Omental fat pad (tissue), 4 donors: ENCODE measurements at places on chromosomes 16 and 17.

DNA sequence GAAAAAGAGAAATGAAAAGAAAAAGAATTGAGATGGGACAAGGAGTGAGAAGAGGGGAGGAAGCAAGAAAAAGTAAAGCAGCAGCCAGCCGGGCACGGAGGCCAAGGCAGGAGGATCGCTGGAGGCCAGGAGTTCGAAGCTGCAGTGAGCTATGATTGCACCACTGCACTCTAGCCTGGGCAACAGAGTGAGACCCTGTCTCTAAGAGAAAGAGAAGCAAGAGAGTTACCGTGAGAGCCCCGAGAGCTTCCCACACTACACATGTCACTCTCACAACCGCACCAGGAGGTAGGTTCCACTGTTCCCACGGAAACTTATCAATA, 18.8 kb upstream of the LITAF start:
- DNase-seq, result no peak

DNA sequence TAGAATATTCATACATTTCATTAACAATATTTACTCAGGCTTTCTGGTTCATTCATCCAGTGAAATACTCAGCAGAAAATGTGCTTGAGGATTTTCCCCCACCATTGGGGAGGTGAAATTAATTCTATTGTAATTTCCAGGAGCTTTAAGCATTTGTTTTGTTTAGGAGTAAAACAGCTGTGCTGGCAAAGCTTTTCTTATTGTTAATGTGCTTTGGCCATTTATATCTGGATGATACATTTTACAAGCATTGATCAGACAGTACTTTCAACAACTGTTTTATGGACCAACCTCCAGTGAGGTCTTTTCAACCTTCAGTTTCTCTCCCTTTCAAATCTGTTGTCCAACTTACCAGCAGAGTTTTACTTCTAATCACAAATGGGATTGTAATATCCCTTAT, 672.4 kb downstream of the CDH11 start:
- no peak for DNase-seq

GRCh38 chr17:44846206-44846605, 1.5 kb upstream of the HIGD1B start:
- DNase-seq, result no peak

GRCh38 chr16:86380030-86380429, 130.3 kb upstream of the FOXF1 start:
- DNase-seq, result no peak

- no peak for DNase-seq
These were observed 211.4 kb upstream of the CDH11 start for GRCh38 chr16:65333283-65333682.

DNA sequence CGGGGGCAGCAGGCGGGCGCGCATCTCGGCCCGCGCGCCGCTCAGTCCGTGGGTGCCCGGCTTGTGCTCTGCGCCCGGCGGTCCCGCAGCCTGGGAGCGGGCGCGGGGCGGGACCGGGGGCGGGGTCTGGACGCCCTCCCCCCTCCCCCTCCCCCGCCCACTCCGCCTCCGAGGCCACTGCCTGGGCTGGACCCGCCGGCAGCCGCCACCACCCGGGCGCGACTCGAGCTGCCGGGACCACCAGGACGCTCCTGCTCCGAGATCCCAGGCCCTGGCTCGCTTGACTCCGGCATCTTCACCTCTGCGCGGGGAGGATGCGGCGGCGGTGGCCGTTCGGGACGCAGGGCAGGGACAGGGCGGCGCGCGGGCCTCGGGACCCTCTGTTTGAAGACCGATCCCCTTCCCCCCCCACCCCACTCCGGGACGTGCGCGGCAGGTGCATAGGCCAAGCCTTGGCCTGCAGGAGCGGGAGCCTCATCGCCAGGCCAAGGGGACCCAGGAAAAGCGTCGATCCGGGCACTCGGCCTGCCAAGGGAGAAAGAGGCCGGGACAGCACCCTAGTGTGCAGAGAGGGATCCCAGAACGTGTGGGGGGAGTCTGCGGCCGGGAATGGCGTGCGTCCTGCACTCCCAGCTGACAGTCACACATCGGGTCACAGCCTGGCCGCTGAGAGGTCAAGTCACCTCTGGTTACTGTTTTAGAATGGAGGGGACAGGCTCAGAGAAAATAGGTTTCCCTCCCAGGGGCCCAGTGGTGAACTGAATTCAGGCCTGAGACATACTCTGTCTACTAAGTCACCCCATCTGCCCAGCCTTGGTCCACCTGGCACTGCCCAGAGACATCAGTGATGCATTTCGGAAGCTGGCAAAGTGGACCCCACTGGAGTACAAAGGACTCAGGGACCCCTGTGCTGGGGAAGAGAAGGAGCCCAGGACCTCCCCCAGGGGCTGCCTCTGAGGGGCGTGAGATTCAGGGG, at the start of gene HS3ST6:
TSS of gene HS3ST6 (minus strand) at position 65 of the 976 bp plus-strand sequence. CDS start 92 bp downstream, outside the sequence.
- no peak for DNase-seq

GRCh38 chr17:78658281-78658785, 81.1 kb upstream of the DNAH17 start:
- DNase-seq, result no peak

- no peak for DNase-seq
These were observed 16.2 kb upstream of the KIFC3 start for GRCh38 chr16:57818377-57819064.

GRCh38 chr16:80319181-80319580, 221.6 kb upstream of the DYNLRB2 start:
- no peak for DNase-seq

DNA sequence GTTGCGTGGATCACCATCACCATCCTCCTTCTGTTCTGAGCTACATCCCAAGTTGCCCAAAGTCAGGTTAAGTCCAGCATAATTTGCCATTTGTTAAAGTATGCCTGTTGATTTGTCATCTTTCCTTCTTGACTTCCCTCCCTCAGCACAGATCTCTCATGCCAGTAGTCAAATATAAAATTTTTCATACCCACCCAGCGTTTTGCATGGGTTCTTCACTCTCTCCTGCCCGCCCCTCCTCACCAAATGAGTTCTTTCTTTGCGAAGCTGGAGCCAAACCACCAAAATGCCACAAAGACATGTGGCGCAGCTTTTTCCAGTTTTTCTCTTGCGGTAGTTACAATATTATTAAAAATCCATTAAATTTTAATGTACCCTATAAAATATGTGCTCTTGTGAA, 167.2 kb downstream of the MSI2 start:
- DNase-seq, result no peak

- no peak for DNase-seq
These were observed 32.4 kb downstream of the PRKCB start for GRCh38 chr16:23868136-23868535.

- DNase-seq, result no peak
These were observed 609.8 kb downstream of the HS3ST4 start for GRCh38 chr16:26301516-26301915.
